ENCODE measurements at places on chromosomes 13 and 19.

DNA sequence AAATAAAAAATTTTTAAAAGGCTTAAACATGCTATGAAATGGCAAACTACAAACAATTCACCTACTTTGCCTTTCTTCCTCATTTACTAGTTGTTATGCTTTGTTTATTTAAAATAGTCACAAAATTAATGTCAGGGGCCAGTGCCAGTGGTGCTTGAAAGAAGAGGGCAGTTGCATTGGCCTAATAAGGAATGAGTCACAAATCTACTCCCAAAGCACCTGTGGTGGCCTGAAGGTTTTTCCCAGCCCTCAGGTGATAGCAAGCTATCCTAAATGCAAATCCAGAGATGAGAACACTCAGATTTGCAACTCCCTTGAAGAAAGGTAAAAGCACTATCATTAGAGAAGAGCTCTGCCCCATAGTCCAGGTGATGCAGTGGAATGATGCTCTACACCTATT is 103.6 kb downstream of the MBNL2 start:
- DNase-seq, result no peak

- no peak for DNase-seq
These were observed 29.3 kb downstream of the GSX1 start for GRCh38 chr13:27821566-27821965.

DNA sequence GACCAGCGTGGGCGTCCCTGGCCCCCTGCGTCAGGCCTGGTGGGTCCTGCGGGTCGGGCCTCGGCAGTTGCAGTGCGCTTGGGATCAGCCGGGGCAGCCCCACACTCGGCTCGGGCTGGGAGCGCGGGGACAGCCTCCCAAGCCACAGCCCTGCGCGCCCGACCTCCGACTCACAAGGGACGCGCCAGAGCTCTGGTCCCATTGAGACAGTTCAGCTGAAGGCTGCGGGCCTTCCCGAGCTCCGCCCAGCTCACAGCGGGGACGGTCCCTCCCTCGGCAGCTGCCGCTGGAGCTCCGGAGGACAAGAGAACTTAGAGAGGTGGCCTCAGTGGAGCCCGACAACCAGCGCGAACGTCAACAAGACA is 45.7 kb upstream of the ZNF730 start:
- peak; percentile 22 for DNase-seq

DNA sequence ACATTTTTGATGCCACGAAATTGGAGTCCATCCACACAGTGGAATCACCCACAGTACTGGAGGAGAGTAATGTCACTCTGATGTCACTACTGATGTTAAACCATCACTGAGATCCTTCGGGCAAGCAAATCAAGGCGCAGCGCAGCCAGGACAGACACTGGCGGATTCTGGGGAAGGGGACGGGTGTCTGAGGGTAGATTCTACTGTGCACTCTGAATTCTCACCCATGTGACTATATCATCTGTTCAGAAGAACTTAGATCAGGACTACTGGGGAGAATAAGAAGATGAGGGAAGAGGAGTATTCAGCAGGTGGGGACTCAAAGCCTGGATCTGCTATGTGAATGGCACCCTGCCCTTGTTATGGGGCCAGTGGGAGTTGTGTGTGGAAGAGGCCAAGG is 12.6 kb upstream of the SIGLEC6 start:
- DNase-seq, result no peak

DNA sequence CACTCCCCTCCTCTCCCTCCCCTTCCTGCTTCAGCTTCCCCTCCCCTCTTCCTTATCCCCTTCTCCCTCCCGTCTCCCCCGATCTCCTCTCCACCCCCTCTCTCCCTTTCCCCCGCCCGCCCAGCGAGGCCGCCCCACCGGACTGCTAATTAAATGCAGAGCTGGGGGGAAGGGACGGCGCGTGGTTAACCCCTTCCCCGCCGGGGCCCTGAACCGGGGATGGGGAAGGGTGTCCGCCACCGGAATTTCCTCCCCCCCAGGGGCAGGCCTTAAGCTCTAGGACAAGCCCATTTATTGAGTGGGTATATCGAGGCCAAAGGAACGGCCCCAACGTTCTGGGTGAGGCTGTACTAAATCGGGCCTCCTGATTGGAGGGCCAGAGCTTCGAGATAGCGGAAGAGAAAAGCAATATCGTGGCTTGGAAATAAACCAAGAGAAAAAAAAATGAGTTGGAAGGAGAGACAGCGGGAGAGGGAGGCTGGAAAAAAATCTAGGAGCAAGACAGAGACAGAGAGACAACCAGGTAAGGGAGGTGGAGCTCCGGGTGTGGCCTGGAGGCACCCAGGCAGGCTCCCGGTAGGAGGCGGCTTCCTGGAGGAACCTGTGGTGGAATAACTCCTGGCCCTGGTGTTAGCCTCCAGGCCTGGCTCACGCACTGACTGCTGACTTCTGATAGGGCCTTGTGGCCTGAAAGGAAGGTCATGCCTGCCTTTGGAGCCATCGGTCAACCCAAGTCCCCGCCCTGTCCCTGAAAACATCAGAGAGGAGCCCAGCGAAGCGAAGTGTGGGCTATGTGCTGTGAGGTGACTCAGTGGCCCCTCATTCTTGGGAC is 11.6 kb upstream of the JUND start:
- peak; percentile 75 for DNase-seq

- DNase-seq, result no peak
These were observed 40.0 kb downstream of the COL4A2 start for GRCh38 chr13:110347088-110347487.

- DNase-seq, result no peak
These were observed 10.7 kb downstream of the CCDC124 start for GRCh38 chr19:17943274-17944221.

DNA sequence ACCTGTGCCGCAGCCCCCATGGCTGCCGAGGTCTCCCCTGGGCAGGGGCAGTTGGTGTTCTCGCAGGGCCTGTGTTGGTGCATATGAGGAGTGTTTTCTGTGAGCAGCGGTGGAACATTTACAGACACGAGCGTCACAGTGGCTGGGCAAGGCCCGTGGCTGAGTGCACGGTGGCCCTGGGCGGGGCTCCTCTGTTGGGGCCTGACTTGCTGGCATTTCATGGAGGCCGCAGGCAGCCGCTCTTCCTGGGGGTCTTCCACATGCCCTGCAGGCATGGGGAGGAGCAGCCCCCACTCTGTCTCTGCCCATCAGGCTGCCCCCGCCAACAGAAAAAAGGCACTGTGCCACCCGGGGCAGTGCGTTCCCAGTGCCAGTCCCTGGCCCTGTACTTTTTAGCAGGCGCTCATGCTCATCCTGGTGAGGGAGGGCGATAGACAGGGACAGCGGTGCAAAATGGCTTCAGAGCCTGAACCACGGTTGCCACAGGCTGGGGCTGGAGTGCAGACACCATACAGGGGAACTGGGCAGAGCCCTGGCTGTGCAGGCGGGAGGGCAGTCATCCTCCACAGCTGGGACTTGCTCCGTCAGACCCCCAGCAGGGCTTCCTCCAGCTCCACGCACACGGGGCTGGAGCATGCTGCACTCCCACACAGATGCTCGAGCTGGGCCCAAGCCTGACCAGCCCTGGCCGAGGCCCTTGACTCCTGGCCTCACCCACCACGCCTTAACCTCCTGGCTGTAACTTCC is 23.5 kb downstream of the TFDP1 start:
- DNase-seq, result no peak

GRCh38 chr19:3969435-3970312 is 1.2 kb downstream of the DAPK3 start:
- no peak for DNase-seq

DNA sequence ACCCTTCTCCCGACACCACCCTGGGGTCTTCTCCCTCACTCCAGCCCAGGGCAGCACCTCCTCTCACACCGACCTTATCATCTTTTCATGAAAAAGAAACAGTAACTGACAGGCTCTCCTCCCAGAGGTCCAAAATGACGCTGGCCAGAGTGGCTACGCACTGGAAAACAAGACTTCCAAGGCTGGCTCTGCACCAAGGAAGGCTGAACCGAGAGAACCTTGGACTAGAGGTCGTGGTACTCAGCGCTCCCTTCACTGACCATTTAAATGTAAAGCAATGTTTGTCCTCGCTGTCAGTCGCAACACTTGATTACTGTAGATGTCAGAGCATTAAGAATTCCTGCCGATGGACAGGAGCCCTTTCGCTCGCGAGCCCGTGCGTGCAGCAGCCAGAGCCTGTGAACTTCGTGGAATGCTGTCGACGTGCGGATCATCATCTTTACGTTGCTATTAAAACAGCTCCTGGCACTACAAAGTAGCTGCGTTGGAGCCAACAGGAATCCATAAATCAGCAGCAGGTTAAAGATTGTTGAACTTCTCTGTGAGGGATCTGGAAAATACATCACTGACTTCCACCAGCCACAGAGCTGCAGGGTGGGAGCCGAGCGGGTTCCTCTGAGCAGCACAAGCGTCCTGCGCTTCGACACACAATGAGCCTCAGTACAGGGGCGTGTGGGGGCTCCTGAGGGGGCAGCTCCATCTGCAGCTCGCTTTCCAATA is 125.5 kb upstream of the MCF2L start:
- DNase-seq, result no peak

DNA sequence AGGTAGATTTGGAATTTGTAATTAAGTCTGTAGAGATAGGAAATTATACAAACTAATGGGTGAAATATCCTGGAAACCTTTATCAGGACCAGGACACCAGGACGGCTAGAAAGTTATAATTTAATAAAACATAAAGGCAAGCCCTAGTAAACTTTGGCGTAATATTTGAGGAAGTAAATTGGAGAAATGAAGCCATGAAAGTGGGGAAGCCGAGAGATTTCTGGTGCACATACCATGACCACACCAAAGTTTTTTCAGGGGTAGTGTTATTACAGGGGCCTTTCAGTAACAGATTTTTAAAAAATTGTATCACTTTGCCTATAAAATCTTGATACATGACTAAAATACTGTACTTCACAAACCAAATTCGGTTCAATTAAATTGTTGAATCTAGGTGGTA is 54.7 kb upstream of the URAD start:
- no peak for DNase-seq

GRCh38 chr13:59975807-59976435 is 187.8 kb downstream of the DIAPH3 start:
- DNase-seq, result no peak

- no peak for DNase-seq
These were observed 10.4 kb upstream of the TYK2 start for GRCh38 chr19:10390652-10391286.

GRCh38 chr13:21152251-21152899 is 24.0 kb downstream of the SKA3 start:
- DNase-seq, result no peak

GRCh38 chr13:44230071-44230470 is 143.6 kb upstream of the SERP2 start:
- no peak for DNase-seq

- DNase-seq, result no peak
These were observed 8.2 kb upstream of the SUCLA2 start for GRCh38 chr13:48009284-48009683.

GRCh38 chr13:48446464-48446863 is 33.6 kb upstream of the LPAR6 start:
- DNase-seq, result no peak

DNA sequence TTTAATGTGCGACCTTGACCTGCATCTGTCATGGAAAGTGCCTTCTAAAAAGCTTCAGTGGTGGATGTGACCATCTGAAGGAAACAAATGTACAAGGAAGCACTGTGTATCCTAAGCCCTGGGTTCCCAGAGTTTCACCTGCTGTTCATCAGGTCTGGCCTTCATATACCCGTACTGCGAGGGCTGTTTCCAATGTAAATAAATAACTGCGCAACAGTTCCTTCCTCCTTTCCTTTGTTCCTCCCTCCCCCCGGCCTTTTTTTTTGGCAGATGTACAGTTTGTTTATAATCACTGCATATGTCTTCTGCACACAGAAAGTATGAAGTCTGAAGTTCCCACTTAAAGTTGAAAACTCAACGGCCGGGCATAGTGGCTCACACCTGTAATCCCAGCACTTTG is 5.2 kb downstream of the FAAP24 start:
- no peak for DNase-seq

- DNase-seq, result no peak
These were observed 10.2 kb downstream of the DHRS12 start for GRCh38 chr13:51793570-51794271.

DNA sequence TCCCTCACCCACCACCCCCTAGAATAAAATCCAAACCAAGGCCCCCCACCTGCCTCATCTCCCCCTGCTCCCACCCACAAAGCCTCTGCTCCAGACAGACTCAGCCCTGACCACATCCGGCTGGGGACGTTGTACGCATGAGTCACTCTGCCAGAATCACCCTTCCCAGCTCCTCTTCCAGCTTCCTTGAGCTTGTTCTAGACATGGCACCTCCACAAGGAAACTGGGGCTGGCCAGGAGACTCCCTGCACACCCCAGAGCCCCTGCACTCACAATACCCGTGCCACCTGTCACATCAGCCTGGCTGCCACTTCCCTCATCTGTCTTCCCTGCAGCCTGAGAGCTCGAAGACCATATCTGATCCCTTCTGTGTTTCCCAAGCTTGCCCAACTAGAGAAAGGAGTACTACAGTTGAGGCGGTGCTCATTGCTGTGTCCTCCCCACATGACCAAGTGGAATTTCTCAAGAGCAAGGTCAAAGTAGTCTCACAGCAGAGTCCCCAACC is 9.7 kb downstream of the DEDD2 start:
- DNase-seq, result no peak

- no peak for DNase-seq
These were observed 45.5 kb upstream of the DACH1 start for GRCh38 chr13:71912524-71912923.

DNA sequence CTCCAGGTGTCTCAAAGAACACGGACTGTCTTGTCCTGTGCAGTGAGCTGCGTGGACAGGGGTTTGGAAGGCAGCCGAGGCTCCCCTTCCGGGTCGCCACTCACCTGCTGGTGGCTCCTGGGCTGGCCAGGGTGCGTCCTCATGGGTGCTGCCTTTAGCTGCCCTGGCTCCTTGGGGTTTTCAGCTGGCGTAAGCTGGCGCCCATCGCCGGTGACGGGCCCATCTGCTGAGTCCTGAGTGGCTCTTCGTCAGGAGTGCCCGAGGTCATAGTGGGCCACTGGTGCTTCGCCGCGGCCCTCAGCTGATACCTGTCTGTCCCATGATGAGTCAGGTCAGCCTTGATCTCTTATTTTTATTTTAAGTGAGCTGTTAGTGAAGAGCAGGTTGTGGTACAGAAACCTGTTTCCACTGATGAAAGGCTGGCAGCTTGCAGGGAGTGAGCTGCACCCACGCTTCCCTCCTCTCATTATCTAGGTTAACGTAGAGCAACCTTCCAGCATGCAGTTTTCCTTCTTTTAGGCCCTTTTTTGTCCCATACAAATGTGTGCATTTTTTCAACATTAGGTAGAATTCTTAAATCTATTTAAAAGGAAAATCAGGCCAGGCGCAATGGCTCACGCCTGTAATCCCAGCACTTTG is 18.4 kb downstream of the EPN1 start:
- DNase-seq, result peak; percentile 58
